Brain (organoid and tissue), 16 donors: ENCODE measurements at places on chromosomes 2 and 18.

DNA sequence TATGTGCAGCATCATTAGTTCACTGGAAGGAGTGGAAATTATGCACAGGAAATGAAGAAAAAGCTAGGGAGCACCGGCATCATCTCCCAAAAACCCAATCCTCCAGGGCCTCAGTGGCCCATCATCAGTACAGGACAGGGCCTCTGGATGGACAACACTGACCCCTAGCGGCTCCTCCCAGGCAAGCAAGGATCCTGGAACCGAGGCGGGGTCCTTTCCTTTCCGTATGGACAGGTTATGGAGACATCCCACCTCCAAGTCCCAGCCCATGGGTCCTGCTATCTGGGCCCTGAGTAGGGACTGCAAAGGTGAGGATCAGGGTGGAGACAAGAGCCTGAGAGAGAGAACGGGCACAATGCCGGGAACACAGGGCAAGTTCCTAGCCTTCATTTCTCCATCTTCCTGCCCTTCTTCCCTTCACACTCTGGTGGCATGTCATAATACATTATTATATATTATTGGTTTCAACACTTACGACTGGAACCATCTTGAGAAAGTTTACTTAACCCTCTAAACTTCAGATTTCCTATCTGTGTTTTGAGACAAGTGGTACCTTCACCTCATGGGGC lies 68.2 kb downstream of the ZNF516 start:
- no peak for DNase-seq

- DNase-seq: no peak
Observed at GRCh38 chr2:217307023-217307422, 447.2 kb upstream of the TNP1 start.

DNA sequence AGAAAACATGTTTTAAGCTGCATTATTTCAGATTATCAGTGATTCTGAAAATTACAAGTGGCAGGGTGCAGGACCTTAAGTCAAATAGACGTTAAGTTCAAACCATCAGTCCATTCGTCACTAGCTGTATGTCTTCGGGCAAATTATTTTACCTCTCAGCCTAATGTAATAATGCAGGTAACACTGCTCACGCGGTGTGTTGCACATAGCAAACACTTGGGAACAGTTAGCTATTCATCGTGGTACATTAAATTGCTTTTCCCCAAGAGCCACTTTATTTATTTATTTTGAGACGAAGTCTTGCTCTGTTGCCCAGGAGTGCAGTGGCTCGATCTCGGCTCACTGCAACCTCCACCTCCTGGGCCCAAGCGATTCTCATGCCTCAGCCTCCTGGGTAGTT lies 10.1 kb downstream of the MAT2A start:
- no peak for DNase-seq

DNA sequence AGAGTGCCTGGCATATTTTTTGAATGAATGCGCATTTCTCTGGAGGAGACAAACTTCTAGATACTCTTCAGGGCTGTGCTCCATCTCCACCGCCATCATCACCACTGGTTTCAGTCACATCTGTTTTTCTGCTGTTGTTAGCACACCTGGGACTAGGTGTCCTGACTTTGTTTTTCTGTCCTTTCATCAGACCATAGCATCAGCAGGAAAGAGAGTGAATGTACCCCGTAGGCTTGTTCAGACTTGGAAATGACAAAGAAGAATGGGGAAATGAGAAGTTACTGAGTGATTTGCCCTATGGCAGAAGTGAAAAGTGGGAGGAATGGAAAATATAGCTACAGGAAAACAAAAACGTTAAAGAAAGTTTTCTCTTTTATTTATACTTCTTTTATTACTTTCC lies 965.2 kb upstream of the FANCL start:
- no peak for DNase-seq

GRCh38 chr2:62593825-62594224 lies 87.8 kb upstream of the TMEM17 start:
- DNase-seq: no peak

- no peak for DNase-seq
Observed at GRCh38 chr2:167401309-167401708, 513.0 kb downstream of the XIRP2 start.

GRCh38 chr18:76564117-76564516 lies 69.1 kb upstream of the ZNF516 start:
- no peak for DNase-seq

DNA sequence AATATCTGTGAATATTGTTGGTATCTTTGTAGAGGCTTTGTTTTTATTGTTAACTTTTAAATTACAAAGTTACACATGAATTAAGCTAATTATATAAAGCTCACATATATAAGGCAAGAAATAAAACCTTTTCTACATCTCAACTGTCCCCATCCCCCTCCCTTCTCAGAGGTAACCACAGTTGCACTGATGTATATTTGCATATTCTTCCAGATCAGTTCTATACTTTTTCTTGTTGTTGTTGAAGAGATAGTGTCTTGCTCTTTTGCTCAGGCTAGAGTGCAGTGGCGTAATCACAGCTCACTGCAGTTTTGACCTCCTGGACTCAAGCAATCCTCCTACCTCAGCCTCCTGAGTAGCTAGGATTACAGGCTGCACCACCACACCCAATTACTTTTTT lies 36.0 kb upstream of the CDC42EP3 start:
- DNase-seq: no peak

DNA sequence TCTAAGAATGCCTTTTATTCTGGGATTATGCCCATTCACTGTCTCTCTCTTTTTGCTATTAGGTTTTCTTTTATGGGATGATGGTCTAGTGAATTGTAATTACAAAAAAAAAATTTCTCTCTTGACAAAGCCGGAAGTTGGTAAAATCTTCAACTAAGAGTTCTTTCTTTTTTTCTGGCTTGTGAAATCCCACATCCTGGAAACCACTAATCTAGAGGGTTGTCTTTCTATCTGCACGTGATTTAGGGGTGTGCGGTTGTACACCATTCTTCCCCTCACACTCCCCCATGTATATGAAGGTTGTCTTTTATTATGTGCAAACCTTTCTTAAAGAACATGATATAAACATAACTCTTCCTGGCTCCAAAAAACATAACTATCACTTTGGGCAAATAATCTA lies 52.0 kb downstream of the GATA6 start:
- no peak for DNase-seq

DNA sequence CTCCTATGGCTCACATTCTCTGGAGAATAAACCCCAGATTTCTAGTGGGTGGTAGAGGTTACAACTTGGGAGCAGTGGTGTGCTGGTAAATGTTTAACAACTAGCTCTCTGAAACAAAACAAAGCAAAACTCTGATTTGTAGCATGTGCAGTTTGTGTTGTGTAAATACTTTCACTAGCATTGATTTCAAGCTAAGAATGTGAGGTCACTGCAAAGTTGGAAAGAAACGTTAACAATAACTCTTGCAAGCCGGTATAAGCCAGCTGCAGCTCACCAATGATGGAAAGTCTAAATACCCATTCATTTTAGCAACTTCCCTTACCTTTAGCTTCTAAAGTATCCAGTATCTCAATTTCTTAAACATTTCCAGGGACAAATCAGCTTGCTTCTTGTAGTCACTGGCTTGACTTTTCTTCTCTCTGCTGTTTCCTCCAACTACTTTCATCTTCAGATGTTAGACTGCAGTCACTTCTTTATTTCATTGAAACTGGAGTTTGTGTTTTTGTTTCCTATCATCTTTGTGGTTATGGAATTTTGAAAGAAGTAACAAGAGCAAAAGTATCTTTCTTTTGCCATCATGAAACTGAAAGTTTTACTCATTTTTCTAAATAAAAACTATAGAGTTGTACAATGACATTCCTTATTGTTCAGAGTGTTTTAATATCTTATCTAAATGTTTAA lies 140.2 kb downstream of the PLCL1 start:
- no peak for DNase-seq

DNA sequence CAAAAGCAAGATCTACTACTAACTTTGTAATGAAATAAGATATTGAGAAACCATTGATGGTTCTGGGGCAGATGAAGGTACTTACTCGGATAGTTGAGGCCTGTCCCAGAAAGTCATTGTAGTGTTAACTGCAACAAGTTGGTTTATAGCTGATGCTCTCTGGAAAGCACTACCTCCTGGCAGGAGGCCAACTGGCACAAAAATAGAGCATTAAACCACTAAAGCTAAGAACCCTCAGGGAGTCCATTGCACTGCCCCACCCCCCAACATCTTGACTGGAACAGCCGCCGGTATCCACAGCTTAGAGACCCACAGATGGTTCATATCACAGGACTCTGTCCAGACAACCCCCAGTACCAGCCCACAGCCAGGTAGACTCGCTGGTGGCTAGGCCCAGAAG lies 552.5 kb upstream of the CRIM1 start:
- no peak for DNase-seq

DNA sequence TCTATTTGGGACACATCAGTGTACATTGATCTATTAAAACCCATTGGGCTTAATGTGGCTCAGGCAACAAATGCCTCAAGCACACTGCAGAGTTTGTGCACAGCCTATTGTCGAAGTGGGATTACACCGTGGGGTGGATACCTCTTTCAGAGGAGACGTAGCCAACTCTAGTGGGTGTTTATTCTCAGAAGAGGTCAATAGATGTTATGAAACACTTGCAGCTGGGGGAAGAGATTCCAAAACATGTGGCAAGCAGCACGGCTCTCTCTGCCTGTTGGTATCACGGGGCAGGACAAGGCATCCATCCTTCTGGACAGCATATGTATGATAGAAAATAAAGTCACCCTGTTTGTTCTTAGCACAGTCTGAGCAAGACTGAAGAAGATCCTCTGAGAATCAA lies 121.4 kb upstream of the COPS8 start:
- DNase-seq: no peak

GRCh38 chr18:34929336-34929780 lies 111.9 kb upstream of the MAPRE2 start:
- DNase-seq: no peak

DNA sequence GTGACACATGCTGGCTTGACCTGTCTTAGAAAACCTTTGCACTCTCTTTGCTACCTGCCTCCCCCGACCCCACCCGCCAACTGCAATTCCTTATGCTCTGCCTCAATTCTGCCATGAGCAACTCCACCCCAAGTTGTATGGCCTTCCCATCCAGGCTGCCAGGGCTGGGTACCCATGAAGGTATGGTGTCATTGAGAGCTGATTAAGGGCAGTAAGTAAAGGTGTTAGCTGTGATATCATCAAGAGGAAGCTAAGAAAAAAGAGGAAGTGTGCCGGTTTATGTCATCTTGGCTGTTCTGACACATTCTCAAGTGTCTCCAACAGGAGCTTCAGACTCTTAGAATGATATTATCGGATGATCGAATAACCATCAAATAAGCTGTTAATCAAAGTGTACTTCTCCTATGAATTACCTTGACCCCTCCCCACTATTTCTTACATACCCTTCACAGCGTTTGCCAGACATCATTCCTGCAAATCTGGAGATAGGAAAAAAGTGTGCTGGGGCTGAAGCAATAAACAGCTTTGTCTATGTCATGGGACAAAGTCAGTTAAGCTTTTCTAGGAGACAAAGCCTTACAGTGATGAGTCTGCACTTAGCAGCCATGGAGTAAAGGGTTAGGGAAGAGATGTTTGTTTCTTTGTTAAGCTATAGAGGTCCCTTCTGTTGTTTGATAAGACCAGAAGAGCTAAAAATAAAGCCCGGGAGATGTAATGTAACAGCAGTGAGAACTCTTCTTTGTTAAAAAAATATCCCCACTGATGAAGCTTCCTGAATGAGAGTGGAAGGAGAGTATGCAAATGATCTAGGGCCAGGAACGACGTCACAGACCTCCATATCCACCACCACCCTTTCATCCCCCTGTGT lies 40.4 kb upstream of the SMAD2 start:
- DNase-seq: no peak

GRCh38 chr2:37708146-37708545 lies 36.7 kb upstream of the CDC42EP3 start:
- no peak for DNase-seq

DNA sequence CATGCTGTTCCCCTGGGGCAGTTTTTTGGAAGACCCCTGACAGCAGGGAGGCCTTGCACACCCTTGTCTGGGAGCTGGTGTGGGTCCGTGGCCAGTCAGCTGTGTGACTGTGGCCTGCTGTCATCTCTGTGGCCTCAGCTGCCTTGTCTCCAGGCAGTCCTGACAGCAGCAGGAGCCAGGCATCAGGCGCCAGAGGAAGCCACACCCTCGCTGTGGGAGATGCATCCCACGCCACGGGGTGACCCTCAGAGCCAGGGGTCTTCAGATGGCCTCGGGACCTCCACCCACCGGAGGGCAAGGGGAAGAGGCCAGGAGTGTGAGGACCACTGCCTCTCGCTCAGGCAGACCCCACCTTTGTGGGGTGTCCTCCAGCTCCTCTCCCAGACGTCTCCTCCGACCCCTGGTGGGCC lies 5.0 kb downstream of the BOK start:
- no peak for DNase-seq

- DNase-seq: no peak
Observed at GRCh38 chr2:179877601-179878364, 16.4 kb upstream of the ZNF385B start.

GRCh38 chr2:152083202-152083875 lies 15.5 kb downstream of the CACNB4 start:
- no peak for DNase-seq

DNA sequence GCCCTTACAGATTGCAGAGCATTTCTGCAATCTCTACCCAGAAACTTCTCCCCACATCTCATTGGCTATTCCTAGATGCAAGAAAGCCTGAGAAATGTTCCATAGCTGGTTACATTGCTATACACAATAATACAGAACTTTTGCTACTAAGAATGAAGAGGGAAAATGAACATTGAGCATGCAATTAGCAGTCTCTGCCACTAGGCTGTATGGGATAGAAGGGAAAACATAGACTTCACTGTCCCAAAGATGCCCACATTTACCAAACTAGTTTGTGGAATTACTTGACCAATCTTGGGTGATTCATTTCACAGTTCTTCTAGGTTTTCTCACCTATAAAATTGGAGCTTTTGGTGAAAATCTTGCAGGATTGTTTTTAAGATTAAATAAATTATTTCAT lies 265.7 kb upstream of the NT5C1B start:
- no peak for DNase-seq

- no peak for DNase-seq
Observed at GRCh38 chr2:20583425-20583881, 67.4 kb downstream of the HS1BP3 start.
